Stimulated activated CD4-positive, alpha-beta T cell treated with anti-CD3 and anti-CD28 coated beads, TNF-alpha, amount 100 ng/mL, for 1 hour (primary cell): ENCODE measurements at places on chromosomes 2 and 18.

DNA sequence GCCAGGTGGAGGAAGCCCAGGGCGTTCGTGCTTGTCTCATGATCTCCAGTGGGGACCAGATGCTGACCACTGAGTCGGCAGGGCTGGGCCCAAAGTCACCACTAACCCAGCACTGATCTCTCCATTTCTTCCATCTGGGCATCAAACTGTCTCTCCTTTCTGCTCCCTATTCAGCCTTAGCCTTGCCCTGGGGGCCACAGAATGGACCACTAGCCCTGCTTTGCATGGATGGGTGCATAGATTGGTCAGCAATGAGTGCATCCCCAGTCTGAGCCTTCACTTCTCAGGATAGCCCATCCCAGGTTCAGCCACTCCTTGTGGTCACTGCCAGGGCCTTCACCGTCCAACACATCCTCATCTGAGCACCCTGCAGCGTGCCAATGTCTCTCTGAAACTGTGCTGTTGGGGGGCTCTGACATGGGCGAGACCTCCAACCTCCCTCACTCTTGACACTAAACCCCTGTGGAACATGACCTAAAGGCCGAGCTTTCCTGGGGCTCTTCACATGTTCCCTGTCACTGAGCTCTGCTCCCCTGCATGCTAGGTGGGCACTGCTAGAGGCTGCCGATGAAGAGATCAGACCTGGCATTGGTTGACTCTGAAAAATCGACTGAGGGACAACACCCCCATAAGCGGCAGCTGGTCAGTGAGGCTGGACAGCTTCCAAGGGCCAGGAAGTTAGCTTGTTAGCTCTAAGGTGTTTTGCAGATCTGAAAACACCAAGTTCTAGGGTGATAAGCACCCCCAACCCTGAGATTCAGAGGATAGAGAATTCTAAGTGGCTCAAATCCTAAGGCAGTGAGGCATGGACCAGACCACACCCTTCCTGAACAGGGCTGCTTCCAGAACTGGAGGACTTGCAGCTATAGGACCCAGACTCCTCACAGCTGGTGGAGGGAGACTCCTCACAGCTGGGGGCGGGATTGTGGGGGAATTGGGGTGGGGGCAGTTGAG, 61.7 kb downstream of the HS1BP3 start:
- DNase-seq, result no peak

DNA sequence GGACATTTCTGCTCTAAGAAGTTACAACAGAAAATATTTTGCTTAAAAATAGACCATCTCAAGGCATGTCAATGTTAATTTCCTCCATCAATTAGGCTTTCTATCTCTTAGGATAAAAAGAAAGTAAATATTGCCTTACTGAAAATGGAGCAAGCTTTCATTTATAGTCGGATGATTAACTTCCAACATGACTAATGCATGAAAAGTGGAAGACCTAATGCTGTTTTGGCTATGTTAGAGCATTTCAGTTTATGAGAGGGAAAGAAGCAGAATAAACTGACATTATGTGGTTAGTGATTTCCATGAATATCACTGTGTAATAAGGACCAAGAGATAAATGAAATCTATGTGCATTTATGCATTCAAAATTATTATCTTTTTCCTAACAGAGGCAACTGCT, 475.2 kb upstream of the UBE2E3 start:
- DNase-seq, result no peak

GRCh38 chr2:20490300-20491181, 43.7 kb downstream of the RHOB start:
- DNase-seq, result no peak

GRCh38 chr2:132544006-132544630, 125.9 kb downstream of the LYPD1 start:
- DNase-seq, result no peak

DNA sequence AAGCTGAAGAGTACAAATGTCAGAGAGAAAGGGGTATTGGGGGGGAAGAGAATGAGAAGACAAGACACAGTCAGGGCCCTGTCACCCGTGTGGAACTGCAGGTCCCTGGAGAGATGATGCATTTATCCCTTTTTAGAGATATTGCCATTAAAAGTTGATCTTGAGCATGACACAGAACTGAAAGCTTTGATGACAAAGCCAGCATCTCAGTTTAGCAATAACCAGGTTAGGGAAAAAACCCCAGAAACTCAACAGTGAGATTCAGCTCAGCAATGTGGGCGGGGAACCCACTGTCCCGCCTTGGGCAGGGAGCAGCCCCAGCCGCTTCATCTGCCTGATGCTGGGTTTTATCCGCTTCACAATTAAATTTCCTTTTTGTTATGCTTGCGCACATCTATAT, 181.1 kb downstream of the NEDD4L start:
- DNase-seq, result no peak

- DNase-seq, result no peak
These were observed 26.1 kb upstream of the LMAN1 start for GRCh38 chr18:59385191-59385590.

- no peak for DNase-seq
These were observed 2.7 kb downstream of the KLHL14 start for GRCh38 chr18:32770054-32770665.

GRCh38 chr2:9552219-9553178, 3.1 kb downstream of the ADAM17 start:
- no peak for DNase-seq

- no peak for DNase-seq
These were observed 32.0 kb downstream of the SULT1C4 start for GRCh38 chr2:108409768-108410167.

DNA sequence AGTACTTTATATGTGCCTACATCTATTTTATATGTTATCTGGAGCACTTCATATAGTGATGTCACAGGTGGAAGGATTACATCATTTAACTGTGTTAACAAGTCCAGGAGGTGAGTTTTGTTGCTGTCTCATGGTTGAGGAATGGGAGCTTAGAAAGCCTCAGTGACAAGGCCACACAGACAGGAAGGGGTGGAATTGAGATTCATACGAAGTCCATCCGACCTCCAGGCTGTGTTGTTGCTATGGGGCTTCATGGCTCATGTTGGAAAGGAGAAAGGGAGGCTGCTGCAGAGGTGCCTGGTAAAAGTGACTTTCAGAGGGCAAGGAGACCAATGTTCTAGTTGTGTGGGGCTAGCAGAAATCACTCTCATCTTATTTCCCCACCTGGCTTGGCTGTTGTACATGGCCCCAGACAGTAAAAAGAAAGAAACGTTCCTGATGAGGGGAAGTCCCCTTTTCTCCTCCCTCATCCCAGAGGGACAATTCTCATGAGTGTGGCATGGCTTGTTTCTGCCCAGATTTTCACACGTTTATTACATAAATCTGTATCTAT, 31.0 kb upstream of the GREB1 start:
- no peak for DNase-seq

GRCh38 chr18:66708646-66709045, 104.8 kb upstream of the CDH19 start:
- DNase-seq, result no peak

DNA sequence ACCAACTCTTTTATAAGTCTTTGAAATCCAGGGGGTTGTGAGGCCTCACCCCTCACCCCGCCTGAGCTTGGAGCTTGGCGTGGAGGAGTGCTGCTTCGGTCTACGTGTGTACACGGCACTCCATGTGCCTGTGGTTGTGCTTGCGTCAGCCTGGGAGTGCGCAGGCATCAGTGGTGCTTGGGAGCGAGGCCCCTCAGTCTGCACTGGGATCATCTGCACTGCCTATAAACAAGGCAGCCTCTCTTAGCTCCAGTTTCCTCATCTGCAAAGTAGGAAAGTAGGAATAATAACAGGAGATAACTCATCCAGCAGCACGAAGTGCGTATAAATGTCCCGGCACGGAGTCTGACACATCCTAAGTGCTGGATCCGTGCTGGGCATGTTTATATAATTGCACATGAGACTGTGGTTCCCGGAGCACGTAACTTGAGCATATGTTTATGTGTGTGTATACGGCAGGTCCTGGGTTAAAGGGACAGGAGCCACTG, 1.2 kb downstream of the GYPC start:
- peak; percentile 21 for DNase-seq

- no peak for DNase-seq
These were observed 12.4 kb downstream of the BIRC6 start for GRCh38 chr2:32369222-32369621.
